ENCODE measurements at places on chromosomes 5 and 9.
A peak's percentile ranks its signal among the peaks of the same experiment; 100 is the strongest.

GRCh38 chr5:160473681-160474080 lies 52.0 kb downstream of the PTTG1 start:
- DNase-seq: no peak

DNA sequence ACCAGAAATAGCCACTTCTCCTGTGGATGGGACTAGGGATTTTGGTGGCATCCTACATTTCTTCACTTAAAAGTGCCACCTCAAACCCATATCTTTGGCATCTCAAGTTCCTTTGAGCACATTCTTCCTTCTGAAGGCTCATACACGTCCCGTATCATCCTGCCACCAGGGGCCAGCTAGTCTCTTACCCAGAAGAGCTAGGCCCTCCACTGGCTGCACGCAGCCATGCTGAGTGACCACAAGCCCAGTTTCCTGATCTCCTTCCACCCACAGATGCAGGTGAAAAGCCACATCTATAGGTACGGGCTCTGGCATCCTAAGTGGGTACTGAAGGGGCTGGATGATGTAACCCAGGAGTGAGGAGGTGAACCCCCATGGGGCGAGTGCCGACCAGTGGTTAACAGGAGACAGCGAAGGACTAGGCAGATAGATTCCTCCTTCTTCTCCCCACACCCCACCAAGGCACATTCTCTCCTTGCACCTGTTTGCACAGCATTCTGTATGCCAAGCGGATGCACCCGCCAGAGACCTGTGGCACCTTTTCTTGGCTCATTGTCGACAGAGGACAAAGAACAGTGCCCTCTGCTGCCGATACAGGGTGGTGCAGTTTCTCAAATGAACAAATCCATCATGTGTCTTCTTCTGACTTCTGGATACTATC lies 14.4 kb upstream of the SCGB3A1 start:
- peak; percentile 84 for DNase-seq

DNA sequence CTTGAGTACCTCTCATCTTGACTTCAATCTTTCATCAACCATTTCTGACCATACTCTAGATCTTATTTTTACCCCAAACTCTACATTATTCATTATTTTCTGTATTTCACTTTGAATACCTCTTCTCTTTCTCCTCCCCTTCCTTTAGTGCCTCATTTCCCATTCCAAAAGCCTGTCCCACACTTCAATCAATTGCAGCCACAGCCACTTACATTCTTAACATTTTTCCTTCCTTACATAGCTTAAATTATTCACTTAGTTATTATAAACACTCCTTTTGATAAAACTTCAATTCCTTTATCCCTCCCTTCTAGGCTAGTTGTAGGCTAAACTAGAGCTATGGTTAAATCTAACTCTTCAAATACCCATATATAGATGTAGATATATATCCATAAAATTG lies 344.0 kb downstream of the PRR16 start:
- no peak for DNase-seq

- no peak for DNase-seq
Measured at GRCh38 chr5:164869325-164869724, 1363.9 kb downstream of the MAT2B start.

- no peak for DNase-seq
Measured at GRCh38 chr9:137880160-137880975, 2.8 kb downstream of the CACNA1B start.

GRCh38 chr5:18959535-18959934 lies 1028.5 kb downstream of the CDH18 start:
- no peak for DNase-seq

GRCh38 chr5:63125862-63126261 lies 547.2 kb downstream of the LRRC70 start:
- peak; percentile 23 for DNase-seq

- peak; percentile 16 for DNase-seq
Measured at GRCh38 chr5:94992325-94992724, 292.6 kb downstream of the MCTP1 start.

DNA sequence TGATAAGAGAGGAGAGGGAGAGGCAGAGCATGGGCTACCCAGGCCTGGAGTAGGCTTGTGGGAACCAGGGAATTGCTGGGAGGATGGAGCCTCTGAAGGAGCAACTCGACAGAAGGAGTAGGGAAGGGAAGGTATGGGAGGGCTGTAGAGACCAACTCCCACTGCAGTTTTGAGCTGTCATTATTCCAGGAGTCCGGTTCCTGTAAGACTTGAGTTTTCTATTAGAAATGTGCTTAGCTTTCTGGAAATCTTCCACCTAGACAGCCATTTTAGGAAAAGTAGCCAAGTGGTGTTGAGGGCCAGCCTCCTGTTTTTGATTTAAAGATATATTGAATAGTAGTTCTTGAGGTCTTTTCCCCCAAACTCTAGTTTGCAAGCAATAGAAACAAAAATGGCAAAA lies 323.5 kb downstream of the LRRC70 start:
- no peak for DNase-seq

DNA sequence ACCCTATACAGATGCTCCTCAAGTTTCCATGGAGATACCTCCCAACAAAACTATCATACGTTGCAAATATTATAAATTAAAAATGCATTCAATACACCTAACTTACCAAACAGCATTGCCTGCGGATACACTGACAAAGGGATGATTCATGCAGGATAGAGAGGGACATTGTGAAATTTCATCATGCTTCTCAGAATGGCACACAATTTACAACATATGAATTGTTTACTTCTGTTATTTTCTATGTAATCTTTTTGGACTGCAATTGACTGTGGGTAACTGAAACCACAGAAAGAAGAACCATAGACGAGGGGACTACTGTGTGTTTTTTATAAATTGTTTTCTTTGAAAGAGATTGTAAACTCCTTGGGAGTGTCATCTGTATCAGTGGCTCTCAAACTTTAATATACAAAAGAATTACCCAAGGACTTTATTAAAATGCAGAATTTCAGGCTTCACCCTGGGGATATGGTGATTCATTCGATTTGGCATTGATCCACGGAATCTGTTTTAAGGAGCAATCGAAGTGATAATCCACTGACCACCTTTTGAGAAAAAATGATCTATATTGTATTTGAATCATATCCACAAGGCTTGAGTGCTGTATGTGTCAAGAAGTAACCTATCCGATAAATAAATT lies 146.4 kb downstream of the SGCD start:
- no peak for DNase-seq

DNA sequence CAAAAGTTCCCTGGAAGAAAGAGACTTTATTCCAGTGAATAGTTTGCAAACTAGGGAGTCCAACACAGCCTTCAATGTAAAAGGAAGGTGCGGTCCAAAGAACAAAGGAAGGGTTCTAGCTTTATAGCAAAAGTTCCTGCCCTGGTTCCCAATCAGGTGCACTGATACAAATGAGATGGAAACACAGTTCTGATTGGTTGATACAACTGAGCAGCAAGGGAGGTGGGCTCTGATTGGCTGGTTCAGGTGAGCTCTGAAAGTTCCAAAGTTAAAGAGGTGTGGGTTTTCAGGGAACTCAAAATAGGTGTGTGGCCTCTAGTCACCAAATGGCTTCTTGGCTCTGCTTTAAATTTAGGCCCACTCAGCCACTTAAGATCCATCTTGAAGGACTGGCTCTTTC lies 43.1 kb downstream of the P4HA2 start:
- no peak for DNase-seq

- DNase-seq: no peak
Measured at GRCh38 chr5:13480834-13481233, 463.7 kb downstream of the DNAH5 start.

DNA sequence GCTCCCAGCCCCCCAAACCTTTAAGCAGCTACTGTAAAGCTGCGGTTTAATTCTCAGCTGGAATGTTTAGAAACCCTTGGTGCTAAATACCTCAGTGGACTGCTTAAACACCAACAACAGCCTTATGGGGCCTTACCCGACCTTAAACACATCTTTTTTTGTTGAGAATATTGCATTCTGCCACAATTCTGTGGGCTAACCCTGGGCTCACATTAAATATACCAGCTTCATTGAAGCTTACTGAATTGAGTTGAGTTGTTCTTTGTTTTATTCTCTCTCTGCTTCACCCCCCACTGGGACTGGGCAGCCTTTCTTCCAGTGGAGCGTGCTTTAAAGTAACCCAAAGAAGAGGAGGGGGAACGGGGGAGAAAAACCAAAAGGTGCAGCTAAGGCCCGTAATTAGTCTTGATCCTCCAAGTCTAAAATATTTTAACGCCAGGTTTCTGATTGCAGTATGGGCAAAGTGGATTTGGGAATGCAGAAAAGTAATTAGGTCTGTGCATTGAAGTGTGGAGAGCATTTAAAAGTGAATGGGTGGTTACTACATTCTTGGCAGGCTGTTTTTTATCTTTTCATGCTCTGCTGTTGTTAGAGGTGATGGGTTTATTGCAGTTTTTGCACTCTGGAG lies 281.2 kb downstream of the NR2F1-AS1 start:
- no peak for DNase-seq

DNA sequence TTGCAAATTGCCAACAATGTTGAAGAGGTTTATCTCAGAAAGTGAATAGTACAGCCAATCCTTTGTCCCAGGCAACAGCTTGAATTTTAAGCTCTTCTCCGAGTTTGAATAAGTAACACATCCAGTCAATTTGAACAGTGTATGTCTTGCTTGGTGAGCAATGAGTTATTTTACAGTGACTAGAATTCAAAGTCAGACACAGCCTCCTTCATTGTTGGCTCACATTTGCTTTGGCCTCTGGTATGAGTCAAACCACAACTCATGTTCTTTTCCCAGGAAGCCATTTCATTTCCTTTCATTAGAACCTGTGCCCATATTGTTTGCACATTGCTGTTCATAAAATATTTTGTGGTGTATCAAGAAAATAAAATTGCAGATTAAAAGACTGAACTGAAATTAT lies 622.0 kb upstream of the DAB2 start:
- DNase-seq: no peak

GRCh38 chr5:151684690-151685361 lies 1.9 kb downstream of the SPARC start:
- no peak for DNase-seq

- no peak for DNase-seq
Measured at GRCh38 chr5:112411903-112412302, 7.2 kb downstream of the EPB41L4A start.

DNA sequence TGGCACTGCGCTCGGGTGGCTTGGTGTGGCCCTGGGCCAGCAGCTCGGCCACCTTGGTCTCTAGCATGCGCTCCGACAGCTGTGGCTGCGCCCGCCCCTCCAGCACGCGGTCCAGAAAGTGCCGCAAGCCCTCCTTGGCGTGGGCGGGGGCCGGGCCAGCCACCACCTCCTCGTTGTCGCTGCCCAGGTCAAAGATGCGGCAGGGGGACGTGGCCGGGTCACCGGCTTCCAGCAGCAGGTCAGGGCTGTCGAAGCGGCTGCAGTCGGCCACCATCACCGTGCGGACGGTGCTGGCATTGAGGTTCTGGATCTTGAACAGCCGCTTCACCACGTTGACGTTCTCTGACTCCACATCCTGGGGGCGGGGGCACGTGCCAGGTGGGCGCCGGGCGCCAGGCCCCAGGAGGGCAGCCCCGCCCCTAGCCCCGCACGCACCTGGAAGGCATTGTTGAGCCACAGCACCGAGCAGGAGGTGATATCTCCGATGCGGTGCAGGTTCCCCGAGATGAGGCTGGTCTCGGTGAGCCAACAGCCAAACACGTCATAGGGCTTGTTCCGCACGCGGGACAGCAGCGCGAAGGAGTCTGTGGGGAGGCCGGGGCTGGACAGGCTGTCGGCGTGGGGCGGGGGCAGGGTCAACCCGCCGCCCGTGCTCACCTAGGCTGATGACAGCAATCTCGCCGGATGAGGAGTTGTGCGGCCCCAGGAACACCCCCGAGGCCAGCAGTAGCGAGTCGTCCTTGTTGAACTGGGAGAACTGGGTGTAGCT lies 2.2 kb downstream of the FBXW5 start:
- DNase-seq: no peak

- no peak for DNase-seq
Measured at GRCh38 chr5:73625372-73625943, 538 bp upstream of the ARHGEF28 start.

DNA sequence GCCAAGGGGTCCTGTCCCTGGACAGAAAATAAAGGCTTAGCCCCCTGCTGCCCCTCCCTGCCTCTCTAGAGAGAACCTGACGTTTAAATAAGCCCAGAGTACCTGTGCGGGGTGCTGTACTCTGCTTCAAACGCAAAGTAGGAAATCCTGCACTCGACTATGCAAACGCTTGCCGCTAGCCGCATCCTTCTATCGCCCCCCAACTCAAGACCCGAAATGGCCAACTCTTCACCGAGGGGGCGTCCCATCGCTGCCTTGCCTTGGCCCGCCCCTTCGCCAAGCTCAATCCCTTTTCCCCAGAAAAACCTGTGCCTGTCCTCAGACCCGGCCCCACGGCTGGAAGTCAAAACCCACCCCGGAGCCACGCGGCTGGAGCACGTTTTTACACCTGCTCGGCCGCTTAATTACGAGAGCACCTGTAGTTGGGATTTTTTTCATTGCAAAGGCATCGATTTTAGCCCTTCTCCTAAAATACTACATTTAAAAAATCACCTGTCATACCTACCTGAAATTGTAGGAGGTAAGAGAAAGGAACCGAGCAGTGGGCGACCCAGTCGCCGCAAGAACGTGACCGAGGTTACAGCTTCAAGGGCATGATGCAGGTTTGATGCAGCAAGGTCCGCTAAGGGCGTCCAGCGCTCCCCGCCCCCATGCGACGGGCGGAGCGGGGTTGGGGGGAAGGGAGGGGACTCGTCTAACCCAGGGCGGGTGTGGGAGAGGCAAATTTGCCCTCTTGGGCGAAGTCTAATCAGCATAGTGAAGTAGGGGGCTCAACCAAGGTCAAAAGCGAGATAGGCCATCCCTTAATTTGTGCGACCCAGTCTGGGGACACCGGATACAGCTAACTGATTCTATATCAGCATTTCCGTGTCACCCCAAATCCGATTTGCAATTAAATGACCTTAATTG lies 3.5 kb downstream of the ELAVL2 start:
- DNase-seq: no peak

- peak; percentile 73 for DNase-seq
Measured at GRCh38 chr5:124651663-124652513, 94.6 kb downstream of the ZNF608 start.

- DNase-seq: no peak
Measured at GRCh38 chr9:87556821-87557220, 59.2 kb downstream of the DAPK1 start.

GRCh38 chr9:72623156-72623555 lies 101.7 kb downstream of the TMC1 start:
- DNase-seq: no peak
